ENCODE measurements at places on chromosomes 11 and 22.

DNA sequence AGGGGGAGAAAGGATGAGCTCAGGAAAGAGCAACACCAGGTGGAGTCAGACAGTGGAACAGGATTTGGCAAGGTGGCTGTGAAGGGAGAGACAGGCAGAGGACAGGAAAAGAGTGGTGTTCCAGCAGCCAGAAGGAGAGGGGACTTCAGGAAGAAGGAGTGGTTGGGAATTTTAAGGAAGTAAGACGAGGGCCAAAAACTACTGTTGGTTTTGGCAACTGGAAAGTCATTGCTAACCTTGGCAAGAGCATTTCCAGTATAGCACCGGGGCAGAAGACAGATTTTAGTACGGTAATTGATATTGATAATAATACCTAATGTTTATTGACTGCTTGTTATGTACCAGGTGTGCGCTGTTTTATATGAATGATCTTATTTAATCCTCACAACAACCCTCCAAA, 15.4 kb upstream of the DDX6 start:
- no peak for DNase-seq

DNA sequence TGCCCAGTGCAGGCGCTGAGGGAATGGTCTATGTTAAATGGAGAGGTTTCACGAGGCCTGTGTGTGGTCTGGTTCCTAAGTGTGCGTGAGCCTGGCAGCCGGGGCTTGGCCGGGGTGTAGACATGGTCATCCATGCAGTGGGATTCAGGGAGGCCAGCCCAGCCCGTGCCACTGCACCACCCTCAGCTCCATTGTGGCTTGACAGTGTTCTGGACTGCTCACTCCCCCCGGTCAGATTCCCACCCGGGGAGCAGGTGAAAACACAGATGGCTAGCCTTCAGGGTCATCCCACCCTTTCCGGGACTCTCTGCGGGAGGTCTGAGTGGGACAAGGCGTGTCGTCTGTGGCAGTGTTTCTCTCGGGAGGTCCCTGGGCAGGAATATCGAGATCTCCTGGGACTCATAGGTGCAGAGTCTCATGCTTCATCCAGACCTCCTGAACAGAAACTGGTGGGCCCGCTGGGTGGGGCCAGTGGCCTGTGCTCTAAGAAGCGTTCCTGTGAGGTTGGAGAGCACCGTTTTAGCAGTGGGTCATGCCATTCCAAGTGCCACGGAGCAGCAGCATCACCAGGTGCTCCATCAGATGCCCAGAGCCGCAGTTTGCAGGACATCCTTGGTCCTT, 52.3 kb downstream of the ST14 start:
- DNase-seq = no peak

DNA sequence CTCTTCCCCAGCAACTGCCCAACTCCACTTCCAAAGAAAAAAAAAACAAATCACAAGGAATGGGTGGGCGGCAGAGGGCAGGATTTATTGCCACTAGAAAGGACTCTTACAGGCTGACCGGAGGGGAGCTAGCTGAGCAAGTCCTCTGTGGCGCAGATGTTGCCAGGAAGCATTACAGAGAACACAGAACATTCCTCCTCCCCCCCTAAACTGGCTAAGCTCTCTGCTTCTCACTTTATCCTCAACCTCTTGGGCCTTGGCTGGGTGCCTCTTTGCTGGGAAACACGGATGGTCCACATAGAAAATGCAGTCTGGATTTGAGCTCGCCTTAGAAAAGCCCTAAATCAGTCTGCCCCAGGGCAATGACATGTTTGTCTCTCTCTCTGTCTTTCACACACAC, 12.6 kb upstream of the FJX1 start:
- DNase-seq = no peak

GRCh38 chr11:125163431-125164063, 1.0 kb upstream of the PKNOX2 start:
- no peak for DNase-seq

DNA sequence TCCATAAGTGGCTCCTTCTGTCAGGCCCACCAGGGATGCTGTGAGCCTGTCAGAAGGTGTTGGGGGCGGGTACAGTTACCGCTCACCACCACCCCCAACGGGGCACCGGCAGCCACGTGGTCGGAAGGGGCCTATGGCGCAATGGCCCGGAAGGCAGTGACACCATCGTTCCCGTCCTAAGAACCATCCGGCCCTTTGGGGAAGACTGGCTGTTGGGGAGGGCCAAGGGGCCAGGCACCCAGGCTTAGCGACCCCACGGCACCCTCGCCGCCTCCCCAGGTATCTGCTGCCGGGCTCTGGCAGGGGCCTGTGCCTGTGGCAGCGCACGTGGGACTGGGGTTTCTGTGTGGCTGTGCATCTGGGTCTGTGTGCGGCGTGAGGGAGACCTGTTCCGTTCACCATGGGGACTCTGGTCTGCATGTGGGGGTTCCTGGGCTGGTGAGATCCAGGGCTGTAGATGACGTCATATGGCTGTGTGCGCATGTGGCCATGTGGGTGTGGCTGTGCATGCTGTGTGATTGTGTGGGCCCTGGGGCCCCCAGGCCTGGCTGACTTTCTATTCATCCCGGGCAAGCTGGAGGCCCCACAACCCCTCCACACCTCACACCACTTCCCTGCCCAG, 717 bp downstream of the OSM start:
- peak; percentile 78 for DNase-seq

DNA sequence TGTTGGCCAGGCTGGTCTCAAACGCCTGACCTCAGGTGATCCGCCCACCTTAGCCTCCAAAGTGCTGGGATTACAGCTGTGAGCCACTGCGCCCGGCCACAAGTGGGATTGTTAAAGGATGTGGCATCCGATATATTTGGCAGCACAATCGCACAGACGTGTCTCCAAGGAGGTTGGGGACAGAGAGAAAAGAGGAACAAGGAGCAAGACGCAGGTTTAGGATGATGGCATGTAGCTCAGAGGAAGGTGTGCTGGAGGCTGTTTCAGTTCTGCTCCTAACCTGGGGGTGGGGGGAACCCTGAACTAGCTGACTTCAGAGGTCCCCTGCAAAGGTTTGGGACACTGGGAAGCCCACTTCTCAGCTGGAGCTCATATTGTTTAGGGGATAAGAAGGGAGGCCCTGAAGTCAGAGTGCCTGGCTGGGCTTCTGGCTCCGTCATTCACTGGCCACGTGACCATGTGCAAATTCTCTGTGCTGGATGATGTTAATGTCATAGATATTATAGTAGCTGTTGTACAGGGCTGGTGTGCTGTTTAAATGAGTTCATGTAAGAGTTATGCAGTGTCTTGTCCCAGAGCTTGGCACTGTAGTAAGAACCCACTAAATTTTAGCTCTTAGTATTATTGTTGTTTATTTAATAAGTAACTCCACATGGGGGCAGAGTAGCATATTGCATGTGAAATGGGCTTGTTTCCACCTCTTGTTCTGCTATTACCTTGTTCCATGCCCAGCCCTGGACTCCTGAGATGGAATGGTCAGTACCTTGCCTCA, 129.7 kb downstream of the ST3GAL4 start:
- DNase-seq = no peak

DNA sequence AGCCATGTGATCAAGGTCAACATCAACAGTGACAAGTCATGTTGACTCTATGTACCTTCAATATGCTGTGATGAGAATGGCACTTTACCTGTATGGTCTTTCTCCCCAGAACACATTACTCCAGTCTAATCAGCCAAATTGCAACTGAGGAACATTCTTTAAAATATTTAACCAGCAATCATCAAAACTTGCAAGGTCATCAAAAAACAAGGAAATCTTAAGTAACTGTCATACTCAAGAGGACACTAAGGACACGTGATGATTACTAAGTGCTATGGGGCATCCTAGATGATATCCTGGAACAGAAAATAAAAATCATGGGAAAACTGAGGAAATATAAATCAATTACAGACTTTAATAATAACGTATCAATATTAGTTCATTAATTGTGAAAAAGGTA, 118.9 kb downstream of the EFCAB6 start:
- no peak for DNase-seq

DNA sequence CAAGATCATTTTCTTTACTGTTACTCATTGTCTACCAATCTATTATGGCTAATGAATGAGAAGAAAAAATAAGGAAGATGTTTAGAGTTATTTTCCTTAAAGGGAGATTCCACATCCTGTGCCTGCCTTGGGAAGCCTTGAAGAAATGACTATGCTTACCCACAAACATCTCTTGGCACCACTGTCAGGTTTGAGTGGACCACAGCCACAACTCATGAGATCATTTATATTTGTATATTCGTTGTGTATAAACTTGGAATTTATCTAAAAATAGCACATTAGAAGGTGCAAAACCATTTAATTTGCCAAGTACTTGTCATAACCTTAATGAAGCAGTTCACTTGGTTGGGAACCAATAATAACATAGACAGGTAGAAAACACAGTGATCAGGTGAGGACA, 740.8 kb downstream of the DLG2 start:
- DNase-seq = no peak

GRCh38 chr22:47318041-47318737, 555.7 kb downstream of the TBC1D22A start:
- DNase-seq = no peak

- no peak for DNase-seq
Observed at GRCh38 chr22:45865561-45866125, 111.3 kb downstream of the WNT7B start.

DNA sequence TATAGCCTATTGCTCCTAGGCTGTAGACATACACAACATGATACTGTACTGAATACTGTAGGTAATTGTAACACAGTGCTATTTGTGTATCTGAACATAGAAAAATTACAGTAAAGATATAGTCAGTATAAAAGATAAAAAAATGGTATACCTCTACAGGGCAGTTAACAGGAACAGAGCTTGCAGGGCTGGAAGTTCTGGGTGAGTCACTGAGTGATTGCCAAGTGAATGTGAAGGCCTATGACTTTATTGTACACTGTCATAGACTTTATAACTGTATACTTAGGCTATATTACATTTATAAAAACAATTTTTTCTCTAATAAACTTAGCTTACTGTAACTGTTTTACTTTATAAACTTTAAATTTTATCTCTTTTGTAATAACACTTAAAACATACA, 332.4 kb upstream of the ARHGAP42 start:
- no peak for DNase-seq

DNA sequence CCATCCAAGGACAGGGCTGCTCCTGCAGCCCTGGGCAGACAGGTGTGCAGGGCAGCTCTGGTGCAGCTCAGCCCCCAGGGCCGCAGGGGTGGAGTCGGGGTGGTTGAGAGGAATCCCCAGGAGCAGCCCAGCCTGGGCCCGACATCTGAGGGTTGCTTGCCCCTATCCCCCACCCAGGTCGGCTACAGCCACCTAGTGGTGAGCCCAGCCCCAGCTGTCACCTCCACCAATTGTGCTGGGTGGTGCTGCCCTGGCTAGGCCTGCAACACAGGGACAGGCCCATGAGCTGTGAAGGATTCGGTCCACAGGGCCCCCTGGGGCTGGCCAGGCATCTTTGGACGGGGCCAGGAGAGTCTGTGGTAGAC, 29.6 kb downstream of the RTN4R start:
- peak; percentile 18 for DNase-seq

DNA sequence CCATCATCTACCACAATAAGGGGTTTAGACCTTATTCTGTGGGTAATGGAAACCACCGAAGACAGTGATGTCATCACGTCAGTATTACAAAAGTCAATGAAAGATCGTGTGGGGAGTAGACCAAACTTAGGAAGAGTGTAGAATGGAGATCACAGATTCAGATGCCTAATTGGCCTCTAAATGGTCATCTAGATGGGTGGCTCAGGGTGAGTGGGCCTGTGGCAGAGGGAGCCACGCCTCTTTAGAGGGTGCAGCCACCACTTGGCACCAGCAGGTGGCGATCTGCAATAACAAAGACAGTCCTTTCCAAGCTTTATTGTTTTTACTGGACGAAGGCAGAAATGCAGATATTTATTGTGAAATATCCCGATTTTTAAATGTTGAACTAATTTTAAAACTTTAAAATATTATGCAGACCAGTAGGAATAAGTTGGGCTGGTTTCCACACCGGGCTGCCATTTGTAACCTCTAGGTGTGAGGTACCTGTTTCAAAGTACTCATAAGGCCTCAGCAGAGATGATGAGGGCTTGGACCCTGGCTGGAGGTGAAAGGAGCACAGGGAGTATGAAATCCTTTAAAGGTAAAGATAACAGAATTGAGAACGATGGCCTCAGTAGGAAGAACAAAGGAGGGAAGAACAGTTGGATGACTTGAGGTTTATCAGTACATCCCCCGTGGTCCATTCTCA, 222.0 kb downstream of the DBX1 start:
- DNase-seq = no peak

DNA sequence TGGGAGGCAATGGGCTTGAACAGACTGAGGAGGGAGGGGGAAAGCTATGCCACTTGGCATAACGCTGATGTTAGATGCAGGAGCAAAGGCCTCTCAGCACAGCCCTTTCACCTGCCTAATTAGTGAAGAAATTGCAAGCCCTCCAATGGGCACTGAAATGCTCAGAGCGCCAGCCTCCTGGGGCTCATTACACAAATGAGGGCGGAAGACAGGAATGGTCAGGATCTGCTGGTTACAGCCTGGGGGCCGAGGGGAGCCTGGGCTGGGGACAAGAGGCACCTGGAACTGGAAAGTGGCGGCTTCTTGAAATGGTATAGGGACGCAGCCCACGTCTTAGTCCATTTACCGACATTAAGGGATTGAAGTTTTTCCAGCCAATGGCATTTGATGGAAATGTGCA, 50.2 kb upstream of the PLET1 start:
- DNase-seq = no peak

GRCh38 chr22:50053861-50054260, 4.2 kb downstream of the TTLL8 start:
- DNase-seq = no peak

GRCh38 chr11:64492561-64492960, 98.5 kb upstream of the SLC22A12 start:
- DNase-seq = no peak

GRCh38 chr11:10540546-10540914, 457 bp downstream of the RNF141 start:
- no peak for DNase-seq

DNA sequence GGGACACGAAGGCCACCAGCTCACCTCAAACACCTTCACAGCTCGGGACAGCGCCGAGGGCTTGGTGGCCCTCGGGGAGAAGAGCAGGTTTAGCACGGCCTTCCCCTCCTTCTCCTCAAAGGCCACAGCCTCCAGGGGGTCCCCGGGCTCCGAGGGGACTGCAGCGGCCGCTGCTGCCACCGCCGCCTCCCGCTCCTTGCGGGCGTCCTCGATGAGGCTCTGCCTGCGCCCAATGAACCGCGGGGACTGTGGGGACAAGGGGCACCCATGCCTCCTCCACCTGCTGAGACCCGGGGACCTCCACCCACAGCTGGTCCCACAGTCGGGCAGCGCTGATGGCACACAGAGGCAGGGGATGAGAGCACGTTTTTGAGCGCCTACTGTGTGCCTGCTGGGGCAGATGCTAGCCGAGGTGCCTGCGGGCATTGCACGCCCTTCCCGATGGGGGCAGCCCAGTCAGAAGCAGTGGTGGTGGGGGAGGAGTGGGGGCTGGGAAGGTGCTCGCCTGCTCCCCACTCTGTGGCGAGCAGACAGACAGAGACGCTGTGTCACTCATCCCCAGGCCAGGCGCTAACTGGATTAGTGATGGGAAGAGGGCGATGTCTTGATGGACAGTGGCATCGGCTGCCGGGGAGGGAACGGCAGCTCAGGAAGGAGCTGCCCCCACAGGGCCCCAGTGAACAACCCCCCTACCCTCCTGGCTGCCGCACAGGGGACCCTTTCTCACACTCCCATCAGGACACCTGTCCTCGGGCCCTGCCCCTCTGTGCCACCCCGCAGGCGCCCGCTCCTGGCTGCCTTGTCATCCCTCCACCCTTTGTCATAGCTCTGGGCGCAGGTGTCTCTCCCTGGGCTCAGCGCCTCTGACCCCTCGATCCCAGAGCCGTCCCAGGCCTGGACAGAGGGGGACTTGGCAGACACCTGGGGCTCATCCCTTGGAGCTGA, 1.7 kb downstream of the TH start:
- no peak for DNase-seq
